8988T (cell line): ENCODE measurements at places on chromosomes 3 and 15.

GRCh38 chr3:38746641-38747040 lies 69.4 kb downstream of the SCN10A start:
- DNase-seq = no peak

GRCh38 chr3:5021116-5022092 lies 42.2 kb downstream of the BHLHE40 start:
- peak; percentile 50 for DNase-seq

GRCh38 chr15:62684123-62684808 lies 358.3 kb upstream of the TPM1 start:
- no peak for DNase-seq

DNA sequence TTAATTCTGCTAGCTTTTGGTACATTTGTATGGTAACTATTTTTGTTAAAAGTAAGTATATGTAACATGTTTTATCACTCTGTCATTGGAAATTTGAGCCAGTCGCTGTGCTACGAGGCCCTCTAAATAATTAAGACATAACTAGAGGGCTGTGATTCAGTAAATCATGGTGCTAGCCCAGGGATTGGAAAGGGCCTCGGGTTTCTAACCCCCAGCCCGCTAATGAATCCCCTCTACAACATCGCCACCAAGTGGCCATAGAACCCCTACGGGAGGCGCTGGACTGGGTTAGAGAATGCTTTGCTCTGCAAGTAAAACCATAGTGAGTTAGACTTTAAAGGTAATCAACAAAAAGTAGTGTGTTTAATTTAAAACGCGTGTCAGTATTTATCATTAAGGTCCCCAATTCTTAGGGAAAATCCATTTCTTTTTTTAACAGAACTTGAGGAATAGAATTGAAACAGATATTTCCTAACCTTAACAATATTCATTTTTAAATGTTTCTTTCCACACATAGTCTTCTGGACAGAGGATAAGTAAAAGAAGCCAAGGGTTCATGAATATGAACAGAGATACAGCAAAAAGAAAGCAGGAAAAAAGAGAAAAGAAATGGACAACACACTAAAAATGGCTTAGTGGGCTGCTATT lies 744.7 kb downstream of the EPHA3 start:
- DNase-seq = no peak

DNA sequence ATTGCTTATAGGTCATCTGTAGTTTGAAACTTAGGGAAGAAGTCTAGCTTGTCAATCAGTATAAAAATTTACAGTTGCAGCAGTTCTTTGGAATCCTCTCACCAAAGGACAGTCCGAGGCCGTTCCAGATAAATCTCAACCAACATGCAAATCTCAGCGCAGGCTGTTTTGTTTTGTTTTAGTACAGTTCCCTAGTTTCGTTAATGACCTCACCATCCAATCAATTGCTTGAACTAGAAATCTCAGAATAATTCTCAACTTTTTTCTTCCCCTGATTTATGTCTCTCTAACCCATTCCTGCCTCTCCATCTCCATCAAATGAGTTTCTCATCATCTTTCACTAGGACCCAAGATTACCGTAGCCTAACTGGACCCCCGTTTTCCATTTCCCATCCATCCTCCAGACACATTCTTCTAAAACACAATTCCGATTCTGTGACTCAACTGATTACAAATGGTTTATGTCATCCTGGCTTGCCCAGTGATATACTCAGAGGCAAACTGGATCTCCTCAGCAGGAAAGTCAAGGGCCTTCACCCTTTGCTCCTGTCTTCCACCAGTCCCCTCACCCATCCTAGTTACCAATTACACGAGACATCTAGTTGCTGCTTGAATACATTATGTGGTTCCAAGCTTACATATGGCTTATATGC lies 1.3 kb downstream of the SMCO1 start:
- no peak for DNase-seq

GRCh38 chr15:55775316-55775715 lies 32.4 kb upstream of the PRTG start:
- DNase-seq = no peak

GRCh38 chr15:85707519-85708338 lies 87.0 kb downstream of the KLHL25 start:
- no peak for DNase-seq

DNA sequence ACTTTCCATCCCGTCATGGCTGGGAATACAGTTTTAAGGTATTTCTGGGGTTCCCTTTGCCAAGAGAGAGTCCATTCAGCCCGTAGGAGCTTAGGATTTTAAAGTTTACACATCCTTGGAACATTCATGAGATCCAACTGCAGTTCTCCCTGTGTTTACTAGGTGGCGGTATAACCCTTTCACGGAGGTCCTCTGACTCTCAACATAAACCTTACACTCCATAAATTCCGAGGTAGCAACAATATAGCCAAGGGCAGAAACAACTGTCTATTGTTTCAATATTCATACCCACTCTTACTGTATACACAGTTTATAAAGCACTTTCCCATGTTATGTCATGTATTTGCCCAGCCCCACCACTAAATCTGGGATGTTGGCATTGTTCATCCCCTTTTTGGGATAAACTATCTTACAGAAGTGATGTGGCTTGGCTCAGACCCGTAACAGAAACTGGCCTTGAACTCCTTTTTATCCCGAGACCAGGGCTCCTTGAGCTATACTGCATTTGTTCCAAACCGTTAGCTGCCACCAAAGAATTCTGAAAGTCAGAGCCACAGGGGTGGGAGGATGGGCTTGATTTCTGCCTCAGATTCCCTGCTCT lies 69.2 kb upstream of the COL6A5 start:
- peak; percentile 32 for DNase-seq

- DNase-seq = no peak
Measured at GRCh38 chr3:81426826-81427577, 334.4 kb downstream of the GBE1 start.

- DNase-seq = no peak
Measured at GRCh38 chr3:6155650-6156338, 705.1 kb upstream of the GRM7 start.

- DNase-seq = no peak
Measured at GRCh38 chr3:64488939-64489338, 198.9 kb downstream of the ADAMTS9 start.
